ENCODE measurements at places on chromosomes 1 and 21.
A peak's percentile ranks its signal among the peaks of the same experiment; 100 is the strongest.

GRCh38 chr21:39088831-39089380 is 94.3 kb downstream of the PSMG1 start:
- peak; percentile 83 for DNase-seq

DNA sequence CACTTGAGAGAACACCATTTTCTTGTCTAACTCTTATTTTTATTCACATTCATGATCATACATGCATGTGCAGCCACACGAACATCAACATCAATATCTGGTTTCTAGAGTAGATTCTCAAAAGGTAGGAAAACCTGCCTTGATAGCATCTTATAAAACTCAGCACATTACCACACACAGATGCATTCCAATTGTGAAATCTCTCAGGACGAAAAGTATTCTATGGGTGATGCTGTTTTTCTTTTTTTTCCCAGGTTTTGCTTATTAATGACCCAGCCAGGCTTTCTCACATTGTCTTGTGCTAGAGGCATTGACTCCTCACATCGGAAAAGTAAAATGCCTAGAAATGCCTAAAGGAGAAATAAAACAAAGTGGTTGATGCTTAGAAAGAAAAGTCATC is 562.8 kb downstream of the KIF26B start:
- no peak for DNase-seq

- DNase-seq = no peak
Measured at GRCh38 chr1:156419854-156420204, 50.8 kb downstream of the RHBG start.

DNA sequence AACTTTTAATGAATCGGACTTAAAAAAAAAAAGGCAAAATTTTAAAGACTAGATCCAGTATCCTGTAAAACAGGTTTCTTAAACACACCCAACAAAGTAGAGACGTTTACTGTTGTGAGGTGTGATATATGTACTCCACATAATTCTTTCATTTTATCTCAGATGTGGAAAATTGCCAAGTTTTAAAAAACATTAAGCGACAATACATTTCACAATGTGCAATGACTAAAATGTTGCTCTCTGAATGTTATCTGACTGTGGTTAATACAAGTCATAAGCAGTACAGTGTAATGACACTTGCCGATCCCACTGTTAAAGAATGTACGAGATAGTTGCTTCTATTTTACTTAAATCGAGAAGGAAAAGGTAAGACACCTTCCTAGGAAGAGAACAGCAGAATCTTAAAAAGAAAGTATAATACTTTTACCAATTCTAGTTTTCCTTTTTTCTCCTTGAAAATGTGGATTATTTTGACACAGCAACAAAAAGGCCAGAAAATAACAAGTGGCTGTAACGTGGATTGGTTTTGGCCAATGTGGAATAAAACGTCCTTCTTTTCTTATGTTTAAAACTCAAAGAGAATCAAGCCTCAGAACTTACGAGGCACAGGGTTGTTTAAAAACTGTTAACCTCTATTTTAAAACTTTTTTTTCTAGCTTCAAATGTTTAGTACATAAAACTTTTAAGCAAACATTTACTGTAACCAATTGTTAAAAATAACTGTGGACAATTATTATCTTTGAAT is 51.4 kb downstream of the TP53BP2 start:
- no peak for DNase-seq

DNA sequence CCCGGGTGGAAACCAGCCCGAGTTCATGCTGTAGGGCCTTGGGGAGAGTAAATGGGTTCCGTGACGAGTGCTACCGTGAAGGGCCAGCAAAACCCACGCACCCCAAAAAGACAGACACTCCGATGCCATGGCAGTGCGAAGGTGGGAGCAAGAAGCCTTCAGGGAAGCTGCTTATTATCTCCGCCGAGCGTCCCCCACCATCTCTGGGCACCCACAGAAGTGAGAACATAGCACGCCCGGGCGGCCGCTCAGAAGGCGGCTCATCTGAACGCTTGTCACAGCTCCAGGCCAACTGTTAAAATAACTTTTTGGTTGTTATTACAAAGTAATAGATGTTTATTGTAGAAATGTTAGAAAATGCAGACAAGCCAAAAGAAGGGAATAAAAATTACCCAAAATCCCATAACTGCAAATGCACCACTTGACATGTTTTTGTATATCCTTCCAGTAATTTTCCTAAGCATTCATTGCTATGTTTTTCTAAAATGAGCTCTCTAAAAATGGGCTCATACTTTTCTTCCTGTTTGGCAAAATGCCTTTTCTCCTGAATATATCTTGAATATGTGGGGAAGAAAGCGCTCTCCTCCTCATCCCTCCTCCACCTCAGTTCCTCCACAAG is 234.9 kb downstream of the NPHP4 start:
- DNase-seq = no peak
